ENCODE measurements at places on chromosomes 4 and X.
A peak's percentile ranks its signal among the peaks of the same experiment; 100 is the strongest.

- no peak for DNase-seq
Measured at GRCh38 chrX:142156567-142156966, 48.5 kb downstream of the MAGEC2 start.

- DNase-seq, result no peak
Measured at GRCh38 chr4:8157944-8158709, 486 bp downstream of the ABLIM2 start.

- DNase-seq, result no peak
Measured at GRCh38 chrX:13009273-13009672, 34.4 kb downstream of the TMSB4X start.

GRCh38 chr4:68346461-68346860 is 3.4 kb downstream of the YTHDC1 start:
- peak; percentile 6 for DNase-seq

DNA sequence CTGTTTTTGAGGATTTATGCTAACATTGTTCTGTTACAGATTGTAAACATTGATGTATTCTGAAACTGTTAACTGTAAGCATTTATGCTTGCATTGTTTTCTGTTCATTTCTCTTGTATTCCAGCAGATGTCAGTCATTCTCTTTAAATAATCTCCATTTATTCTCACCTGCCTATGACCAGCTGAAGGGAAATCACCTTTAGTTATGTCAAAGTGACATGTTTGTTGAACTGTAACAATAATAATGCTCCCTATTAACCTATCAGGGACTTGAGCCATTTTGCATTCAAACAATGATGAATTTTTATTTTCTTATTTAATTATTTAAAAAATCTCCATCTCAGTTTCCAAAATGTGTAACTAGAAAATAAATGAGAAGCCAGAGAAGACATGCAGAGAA is 58.0 kb downstream of the SPCS3 start:
- peak; percentile 7 for DNase-seq

- DNase-seq, result no peak
Measured at GRCh38 chr4:26108054-26108453, 194.0 kb downstream of the SMIM20 start.

DNA sequence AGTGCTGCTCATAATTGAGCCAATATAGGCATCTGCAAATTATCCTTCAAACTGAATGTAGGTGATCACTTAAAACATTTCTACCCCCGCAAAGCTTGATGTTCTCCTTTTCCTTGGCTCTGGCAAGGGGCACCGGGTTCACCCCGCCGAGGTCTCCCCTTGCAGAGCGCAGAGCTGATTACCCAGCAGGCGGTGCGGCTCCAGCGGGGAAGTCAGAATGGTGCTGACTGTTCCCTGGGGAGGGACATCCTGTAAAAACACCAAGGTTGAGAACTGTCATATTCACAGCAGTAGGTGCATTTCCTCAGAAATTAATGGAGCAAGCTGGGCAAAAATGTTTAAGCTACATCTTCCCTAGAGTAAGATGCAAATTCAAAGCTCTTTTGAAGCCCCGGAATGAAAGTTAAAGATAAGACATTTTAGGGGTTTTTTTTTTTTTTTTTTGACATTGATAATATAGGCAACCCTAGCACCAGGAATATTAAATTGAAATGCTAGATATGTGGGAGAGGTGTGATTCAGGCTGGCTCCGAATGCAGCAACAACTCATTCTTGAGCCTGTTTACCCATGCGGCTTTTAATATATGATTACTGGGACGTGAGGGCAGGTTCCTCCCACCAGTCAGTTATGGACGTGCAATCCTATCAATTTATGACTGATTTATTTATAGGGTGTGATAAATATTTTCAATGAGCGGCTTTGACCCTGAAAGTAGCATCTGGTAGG is 767.3 kb upstream of the TENM3 start:
- no peak for DNase-seq

All from HFFc6 (cell line).